Activated CD4-positive, alpha-beta T cell treated with anti-CD3 and anti-CD28 coated beads for 1 hour (primary cell): ENCODE measurements at places on chromosomes 3 and 15.

GRCh38 chr3:169305460-169305859 is 358.1 kb downstream of the MECOM start:
- no peak for DNase-seq

- no peak for DNase-seq
Observed at GRCh38 chr3:141386611-141387111, 18.4 kb downstream of the ZBTB38 start.

- no peak for DNase-seq
Observed at GRCh38 chr15:70379134-70379533, 281.4 kb upstream of the TLE3 start.

- DNase-seq, result no peak
Observed at GRCh38 chr3:21718161-21718765, 32.7 kb downstream of the ZNF385D start.

DNA sequence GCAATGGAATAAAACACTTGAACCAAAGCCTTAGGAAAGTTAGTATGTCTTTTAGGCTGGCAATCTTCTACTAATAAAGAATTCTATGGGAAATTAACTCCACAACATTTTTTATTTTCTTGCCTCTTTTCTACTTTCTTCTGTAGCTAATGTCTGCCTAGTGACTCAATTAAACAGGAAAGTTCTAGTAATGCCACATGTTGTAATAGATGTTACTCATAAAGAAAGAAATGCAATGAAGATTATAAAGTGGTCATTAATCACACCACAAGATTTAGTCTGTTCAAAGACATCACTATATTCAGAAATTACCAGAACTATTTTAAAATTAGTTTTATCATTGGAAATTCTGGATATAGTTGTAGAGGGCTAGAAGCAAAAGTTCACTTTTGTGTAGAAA is 329.7 kb downstream of the SI start:
- no peak for DNase-seq

- DNase-seq, result no peak
Observed at GRCh38 chr3:167031364-167032049, 348.6 kb downstream of the ZBBX start.

GRCh38 chr3:181274025-181274424 is 284.5 kb upstream of the DNAJC19 start:
- DNase-seq, result no peak

GRCh38 chr3:31132132-31132769 is 237.8 kb upstream of the GADL1 start:
- no peak for DNase-seq

DNA sequence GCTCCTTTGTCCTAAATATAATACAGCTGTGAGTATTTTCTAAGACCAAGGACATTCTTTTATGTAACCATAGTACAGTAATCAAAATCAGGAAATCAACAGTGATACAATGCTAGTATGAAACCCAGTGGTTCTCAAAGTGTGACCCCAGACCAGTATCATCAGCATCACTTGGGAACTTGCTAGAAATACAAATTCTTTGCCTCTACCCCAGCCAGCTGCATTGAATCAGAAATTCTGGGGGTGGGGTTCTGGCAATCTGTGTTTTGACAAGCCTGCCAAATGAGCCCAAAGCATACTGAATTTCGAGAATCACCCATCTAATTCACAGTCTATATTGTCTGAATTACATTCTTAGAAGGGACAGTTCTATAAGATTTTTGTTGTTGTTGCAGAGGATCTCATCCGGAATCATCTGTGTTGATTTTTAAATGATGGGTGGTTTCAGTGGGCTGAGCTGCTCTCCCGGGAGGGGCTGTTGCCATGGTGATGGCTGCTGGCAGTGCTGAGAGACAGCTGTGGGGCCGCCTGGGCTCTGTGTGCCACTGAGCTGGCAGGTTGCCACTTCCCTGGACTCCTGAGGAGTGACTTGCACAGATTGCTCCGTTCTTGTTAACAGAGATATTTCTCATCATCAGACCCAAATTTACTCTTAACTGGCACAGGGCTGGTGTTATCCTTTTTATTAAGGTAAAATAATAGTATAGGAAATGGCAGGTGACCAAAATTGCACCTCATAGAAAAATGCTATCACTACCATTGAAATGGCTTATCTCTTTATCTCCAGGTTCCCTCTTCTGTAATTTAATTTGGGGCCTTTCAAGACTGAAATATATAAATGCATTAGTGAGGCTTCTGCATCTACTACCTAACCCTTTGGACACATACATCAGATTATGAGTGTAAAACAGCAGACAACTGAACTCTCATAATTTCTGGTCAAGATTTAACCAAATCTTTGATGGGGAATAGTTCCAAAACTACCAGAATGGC is 56.5 kb downstream of the NEK11 start:
- no peak for DNase-seq

DNA sequence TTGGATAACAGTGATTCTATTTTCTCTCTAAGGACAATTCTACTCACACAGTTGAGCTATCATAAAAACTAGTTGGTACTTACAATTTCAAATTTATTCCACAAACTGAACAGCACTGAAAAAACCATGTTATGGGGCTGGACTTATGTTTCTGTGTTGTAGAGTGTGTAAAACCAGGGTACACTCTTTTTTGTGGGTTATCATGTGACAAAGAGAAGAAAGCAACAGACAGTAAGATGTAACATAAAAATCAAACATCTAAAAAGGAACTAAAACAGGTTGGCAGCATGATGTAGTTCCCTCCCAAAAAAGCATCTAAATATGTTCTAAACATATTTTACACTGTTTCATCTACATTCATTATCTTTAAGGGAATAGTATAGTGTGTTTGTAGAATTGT is 757.9 kb downstream of the ROBO1 start:
- DNase-seq, result no peak

GRCh38 chr15:77035584-77035983 is 35.3 kb downstream of the TSPAN3 start:
- no peak for DNase-seq

DNA sequence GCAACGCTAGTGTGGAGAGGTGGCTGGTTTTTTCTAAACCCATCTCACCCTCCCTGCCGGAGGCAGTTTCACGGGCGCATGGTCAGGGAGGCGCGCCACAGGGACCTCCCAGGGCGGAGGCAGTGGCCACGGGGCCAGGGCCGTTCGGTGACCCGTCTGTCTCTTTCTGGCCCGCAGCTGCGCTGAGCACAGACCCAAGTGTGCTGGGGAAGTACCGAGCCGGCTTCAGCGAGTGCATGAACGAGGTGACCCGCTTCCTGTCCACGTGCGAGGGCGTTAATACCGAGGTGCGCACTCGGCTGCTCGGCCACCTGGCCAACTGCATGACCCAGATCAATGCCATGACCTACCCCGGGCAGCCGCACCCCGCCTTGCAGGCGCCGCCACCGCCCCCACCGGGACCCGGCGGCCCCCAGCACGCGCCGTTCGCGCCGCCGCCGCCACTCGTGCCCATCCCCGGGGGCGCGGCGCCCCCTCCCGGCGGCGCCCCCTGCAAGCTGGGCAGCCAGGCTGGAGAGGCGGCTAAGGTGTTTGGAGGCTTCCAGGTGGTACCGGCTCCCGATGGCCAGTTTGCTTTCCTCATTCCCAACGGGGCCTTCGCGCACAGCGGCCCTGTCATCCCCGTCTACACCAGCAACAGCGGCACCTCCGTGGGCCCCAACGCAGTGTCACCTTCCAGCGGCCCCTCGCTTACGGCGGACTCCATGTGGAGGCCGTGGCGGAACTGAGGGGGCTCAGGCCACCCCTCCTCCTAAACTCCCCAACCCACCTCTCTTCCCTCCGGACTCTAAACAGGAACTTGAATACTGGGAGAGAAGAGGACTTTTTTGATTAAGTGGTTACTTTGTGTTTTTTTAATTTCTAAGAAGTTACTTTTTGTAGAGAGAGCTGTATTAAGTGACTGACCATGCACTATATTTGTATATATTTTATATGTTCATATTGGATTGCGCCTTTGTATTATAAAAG is 1.8 kb downstream of the HES1 start:
- peak; percentile 30 for DNase-seq

DNA sequence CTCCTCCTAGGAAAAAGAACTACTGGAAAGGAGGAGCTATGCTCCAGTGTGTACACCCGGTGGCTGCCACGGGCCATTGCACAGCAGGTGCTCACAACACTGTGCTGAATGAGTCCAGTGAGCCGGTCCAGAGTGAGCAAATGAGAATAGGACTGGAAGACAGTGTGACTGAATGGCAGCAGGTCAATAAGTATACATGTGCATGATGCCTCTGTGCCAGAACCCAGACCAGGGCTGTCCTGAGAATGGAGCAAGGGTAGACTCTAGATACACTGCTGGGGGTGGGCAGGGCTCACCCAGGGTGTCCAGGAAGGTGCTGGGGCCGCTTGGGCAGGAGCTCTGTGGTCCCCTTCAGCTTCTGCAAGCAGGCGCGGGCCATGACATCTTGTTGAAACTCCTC is 8.3 kb downstream of the POLG start:
- DNase-seq, result no peak

DNA sequence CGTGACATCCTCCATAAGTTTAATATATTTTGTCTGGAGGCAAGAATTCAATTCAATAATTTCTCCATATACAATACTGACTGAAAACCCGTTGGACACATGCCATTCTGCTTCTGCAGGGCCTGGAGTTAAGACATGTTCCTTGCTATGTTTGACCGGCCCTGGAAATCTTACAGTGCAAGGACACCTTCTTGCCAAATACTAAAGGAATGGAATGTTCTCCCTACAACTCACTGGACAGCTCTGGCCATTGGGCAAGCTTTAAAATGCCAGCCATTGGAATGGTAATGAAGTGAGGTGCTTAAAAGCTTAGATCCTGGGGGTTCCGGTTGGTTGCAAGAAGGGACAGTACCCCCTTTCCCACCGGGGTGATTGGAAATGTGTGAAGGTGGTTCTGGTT is 329.8 kb upstream of the PROK2 start:
- no peak for DNase-seq

DNA sequence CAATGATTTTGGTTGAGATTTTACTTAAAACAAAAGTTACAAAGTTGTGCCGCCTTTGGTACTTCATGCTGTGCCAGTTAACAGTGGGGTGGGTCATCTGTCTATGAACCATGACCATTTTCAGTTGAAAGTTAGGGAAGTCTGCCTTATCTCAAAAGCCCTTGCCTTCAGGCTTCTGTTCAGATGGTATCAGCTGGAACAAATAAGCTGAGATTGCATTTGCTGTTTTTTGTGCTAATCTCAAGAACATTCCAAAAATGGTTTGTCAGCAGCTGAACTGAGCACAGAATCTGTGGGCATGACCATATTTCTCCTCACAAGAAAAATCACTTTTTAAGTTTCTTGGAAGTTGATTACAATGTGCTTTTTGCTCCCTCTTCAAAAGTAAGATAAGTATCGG is 142.3 kb downstream of the IL5RA start:
- DNase-seq, result no peak

DNA sequence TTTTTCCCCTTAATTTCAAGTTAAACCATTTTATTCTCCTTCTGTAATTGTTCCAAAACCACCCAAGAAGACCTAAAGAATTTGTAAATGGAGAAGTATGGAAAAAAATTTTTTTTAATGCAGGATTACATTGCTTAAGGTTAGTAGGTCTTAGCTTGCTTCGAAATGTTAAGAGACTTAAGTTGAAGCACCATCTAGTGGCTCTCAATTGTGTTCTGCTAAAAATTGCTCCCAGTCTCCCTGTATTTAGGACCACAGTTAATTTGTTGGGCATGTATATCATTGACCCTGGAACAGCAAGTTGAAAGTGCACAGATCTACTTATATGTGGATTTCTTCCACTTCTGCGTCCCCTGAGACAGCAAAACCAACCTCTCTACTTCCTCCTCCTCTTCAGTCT is 32.4 kb downstream of the CD200R1L start:
- DNase-seq, result no peak

DNA sequence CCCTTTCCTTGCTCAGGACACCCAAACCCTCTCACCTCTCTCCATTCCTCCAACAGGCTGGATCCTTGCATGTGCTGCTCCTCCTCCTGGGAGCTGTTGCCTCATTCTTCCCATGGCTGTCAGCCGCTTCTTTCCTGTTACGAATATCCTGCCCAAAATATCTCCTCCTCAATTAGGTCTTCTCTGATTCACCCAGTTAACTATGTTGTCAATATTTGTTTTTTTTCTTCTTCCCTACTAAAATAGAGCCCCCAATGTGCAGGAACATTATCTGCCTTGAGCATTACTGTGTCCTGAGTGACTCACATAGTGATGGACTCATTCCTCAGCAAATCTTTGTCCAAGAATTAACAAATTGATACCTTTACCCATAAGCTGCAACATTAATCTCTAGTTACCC is 357.2 kb downstream of the CLSTN2 start:
- no peak for DNase-seq

DNA sequence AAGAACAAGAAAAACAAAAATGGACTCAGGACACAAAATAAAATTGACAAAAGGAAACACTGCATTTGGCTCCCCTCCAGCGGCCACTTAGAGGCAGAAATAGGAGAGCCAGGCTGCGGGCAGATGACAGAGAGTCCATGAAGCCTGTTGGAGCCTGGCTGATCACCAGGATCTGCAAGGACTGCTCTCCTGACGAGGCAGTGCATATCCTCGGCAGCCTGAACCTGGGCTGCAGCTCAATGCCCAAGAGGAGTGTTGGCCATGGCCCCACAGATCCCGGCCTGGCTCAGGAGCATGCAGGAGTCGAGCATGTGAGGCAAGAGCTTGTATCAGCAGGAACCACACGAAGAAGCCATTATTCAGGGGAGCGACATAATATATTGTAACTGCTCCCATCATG is 199.8 kb downstream of the STT3B start:
- no peak for DNase-seq

GRCh38 chr3:30347679-30348216 is 258.7 kb upstream of the TGFBR2 start:
- no peak for DNase-seq

GRCh38 chr3:106740116-106740515 is 637.1 kb upstream of the CCDC54 start:
- DNase-seq, result no peak
